Heart left ventricle (tissue), 16 donors: ENCODE measurements at places on chromosomes 11 and 22. TPM values are rescaled to one million over a fixed set of nuclear protein-coding genes. Genes with fewer than 3 reads are reported as not detected.

The KDM4D gene
- polyA plus RNA-seq: 0.85 TPM

The PATE2 gene
- not detected for polyA plus RNA-seq

The PDE2A gene
- polyA plus RNA-seq: 23.2 TPM

The MS4A10 gene
- not detected for polyA plus RNA-seq

The CRYBB3 gene
- not detected for polyA plus RNA-seq

The RFPL2 gene
- not detected for polyA plus RNA-seq

The APOL4 gene
- 2.8 TPM for polyA plus RNA-seq

The TSKU gene
- polyA plus RNA-seq: 6.7 TPM

The PES1 gene
- 23.0 TPM for polyA plus RNA-seq

The C22orf39 gene
- 43.2 TPM for polyA plus RNA-seq

The TSGA10IP gene
- not detected for polyA plus RNA-seq

The ANO3 gene
- 0.04 TPM for polyA plus RNA-seq

The POU2AF2 gene
- polyA plus RNA-seq: not detected

The HTR3B gene
- polyA plus RNA-seq: not detected

The BCL2L13 gene
- 73.5 TPM for polyA plus RNA-seq

The PGR gene
- polyA plus RNA-seq: 2.7 TPM

The SCUBE2 gene
- 0.55 TPM for polyA plus RNA-seq

The OR8H1 gene
- polyA plus RNA-seq: not detected

The DKK3 gene
- 117 TPM for polyA plus RNA-seq

The OR5P2 gene
- not detected for polyA plus RNA-seq

The OR10A4 gene
- not detected for polyA plus RNA-seq

The CYTH4 gene
- 2.5 TPM for polyA plus RNA-seq

The IL17REL gene
- not detected for polyA plus RNA-seq

The SMTNL1 gene
- polyA plus RNA-seq: not detected

The DRD4 gene
- 0.07 TPM for polyA plus RNA-seq

The CHST1 gene
- 1.5 TPM for polyA plus RNA-seq

The PAX6 gene
- polyA plus RNA-seq: not detected

The GLB1L2 gene
- polyA plus RNA-seq: 0.15 TPM

The FGF19 gene
- not detected for polyA plus RNA-seq

The OTOG gene
- polyA plus RNA-seq: not detected

The TMEM151A gene
- polyA plus RNA-seq: 0.08 TPM

The CALCA gene
- polyA plus RNA-seq: 2.1 TPM

The POU2AF1 gene
- not detected for polyA plus RNA-seq

The TBX1 gene
- 0.11 TPM for polyA plus RNA-seq

The GAS2L1 gene
- 18.0 TPM for polyA plus RNA-seq

The RCOR2 gene
- 3.8 TPM for polyA plus RNA-seq

The EXPH5 gene
- polyA plus RNA-seq: 0.14 TPM

The RCE1 gene
- 8.3 TPM for polyA plus RNA-seq

The DNAJB13 gene
- not detected for polyA plus RNA-seq

The PATL1 gene
- polyA plus RNA-seq: 23.9 TPM

The SLC35E4 gene
- 3.4 TPM for polyA plus RNA-seq

The NPAS4 gene
- polyA plus RNA-seq: not detected

The MYOD1 gene
- polyA plus RNA-seq: not detected
